ENCODE measurements at places on chromosomes 3 and 15. TPM values are rescaled to one million over a fixed set of nuclear protein-coding genes. Genes with fewer than 3 reads are reported as not detected.

DNA sequence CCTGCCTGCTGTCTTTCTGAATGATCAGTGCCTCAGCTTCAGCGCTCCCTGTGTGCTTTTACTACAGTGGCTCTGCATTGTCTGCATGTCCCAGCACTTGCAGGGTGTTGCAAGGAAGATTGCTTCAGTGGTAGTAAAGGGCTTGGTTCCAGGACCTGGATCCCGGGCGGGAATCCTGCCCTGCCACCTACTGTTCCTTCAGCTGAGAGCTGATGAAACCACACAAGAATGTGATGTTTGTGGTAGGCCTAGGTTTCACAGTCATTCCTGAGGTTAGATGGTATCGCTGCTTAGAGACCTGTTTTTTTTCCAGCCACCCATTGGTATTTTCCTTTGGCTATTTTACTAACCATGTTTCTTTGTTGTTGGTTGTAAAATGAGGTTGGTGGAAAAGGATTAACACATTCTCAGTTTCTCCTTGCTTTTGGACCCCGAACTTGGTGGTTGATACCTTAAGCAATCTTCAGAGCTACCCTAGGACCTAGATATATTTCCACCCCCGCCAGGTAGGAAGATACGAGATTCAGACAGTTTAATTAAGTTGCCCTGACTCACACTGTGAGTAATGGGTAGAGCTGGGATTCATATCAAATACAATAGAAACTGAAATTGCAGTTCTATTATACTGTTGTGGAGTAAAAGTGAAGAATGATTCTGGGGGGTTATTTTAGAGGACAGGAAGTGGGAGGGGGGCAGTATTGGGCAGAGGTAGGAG, 11.4 kb downstream of the GPR87 start:
- peak overlapping the region; percentile 88 for H3K27ac ChIP-seq
- H3K4me3 ChIP-seq: no peak overlapping the region
- DNase-seq: no peak
- peaks cover 85% of the 10 kb centered on the region for H3K4me1 ChIP-seq
- H3K36me3 ChIP-seq: peaks cover 5% of the 10 kb centered on the region
- no peaks in the 10 kb centered on the region for H3K27me3 ChIP-seq

DNA sequence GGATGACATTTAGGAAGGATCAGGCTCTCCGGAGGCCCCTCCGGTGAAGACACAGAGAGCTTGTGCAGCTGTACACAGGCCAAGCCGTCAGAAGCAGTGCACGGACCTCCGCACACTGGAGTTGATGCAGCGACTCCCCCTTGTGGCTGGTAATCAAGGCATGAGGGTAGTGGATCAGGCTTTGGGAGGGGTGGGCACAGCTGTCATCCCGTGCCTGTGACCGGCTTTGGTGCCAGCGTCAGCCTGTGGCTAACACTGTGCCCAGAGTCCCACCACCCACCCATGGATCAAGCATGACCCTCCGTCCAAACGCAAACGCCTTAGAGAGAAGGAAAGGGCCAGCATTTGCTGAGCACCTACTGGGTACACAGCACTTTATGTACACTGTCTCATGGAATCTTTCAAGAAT, 8.2 kb upstream of the GRIP2 start:
- no peak overlapping the region for H3K27ac ChIP-seq
- peaks cover 16% of the 10 kb centered on the region for H3K27me3 ChIP-seq
- no peak overlapping the region for H3K4me3 ChIP-seq
- no peak for DNase-seq
- H3K4me1 ChIP-seq: no peaks in the 10 kb centered on the region

DNA sequence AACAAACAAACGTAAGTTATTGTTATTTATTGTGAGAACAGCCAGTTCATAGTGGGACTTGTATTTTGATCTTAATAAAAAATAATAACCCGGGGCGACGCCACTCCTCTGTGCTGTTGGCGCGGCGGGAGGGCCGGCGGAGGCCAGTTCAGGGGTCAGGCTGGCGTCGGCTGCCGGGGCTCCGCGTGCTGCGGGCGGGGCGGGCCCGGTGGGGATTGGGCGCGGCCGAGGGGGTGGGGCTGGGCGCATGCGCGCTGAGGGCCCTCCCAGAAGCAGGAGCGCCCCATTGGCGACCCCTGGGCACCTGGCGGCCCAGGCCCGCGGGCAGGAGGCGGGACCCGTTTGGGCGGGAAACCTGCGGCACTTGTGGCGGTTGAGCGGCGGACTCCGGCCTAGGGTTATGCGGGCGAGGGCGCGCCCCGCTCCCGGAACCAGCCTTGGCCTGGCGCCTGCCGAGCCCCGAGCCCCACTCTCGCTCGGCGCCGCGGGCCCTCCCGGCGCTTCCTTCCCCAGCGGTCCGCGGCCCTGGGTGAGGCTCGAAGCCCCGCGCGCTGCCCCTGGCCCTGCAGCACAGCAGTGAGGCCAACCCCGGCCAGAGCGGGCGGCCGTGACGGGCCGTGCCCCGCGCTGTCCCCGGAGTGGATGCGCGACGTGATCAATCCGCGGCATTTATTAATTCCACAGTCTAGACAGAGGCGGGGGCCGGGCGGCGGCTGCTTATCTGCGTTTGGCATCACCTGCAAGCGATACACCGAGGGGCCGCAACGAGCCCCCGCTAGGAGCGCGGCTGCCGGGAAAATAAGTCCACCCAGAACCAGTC, 6.0 kb downstream of the ISL2 start:
- peaks cover 22% of the 10 kb centered on the region for H3K36me3 ChIP-seq
- no peak overlapping the region for H3K4me3 ChIP-seq
- H3K27me3 ChIP-seq: peaks cover 70% of the 10 kb centered on the region
- H3K27ac ChIP-seq: no peak overlapping the region
- DNase-seq: no peak

DNA sequence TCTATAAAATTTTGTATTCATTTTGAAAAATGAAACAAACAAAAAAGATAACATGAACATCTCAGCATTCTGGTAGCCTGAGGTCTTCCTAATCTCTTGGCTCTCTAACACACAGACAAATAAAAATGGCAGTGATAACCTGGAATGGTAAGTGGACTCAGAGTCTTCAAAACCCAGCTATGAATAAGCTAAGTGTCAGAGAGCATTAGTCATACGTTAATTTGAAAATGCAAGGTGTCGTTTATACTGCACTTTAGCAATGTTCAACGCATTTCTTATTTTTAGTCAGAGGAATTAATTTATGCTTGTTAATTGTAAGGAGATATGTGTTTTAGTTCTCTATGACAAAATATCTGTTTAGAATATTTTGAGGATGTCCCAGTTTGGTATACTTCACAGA, 294.3 kb downstream of the NEK10 start:
- H3K4me3 ChIP-seq: no peak overlapping the region
- H3K27ac ChIP-seq: no peak overlapping the region
- H3K36me3 ChIP-seq: no peaks in the 10 kb centered on the region

GRCh38 chr3:194134231-194134756, 1.7 kb upstream of the HES1 start:
- H3K36me3 ChIP-seq: no peaks in the 10 kb centered on the region
- no peak overlapping the region for H3K4me3 ChIP-seq
- peaks cover 70% of the 10 kb centered on the region for H3K27me3 ChIP-seq
- H3K4me1 ChIP-seq: peaks cover 45% of the 10 kb centered on the region
- peak; percentile 37 for DNase-seq
- H3K27ac ChIP-seq: no peak overlapping the region

DNA sequence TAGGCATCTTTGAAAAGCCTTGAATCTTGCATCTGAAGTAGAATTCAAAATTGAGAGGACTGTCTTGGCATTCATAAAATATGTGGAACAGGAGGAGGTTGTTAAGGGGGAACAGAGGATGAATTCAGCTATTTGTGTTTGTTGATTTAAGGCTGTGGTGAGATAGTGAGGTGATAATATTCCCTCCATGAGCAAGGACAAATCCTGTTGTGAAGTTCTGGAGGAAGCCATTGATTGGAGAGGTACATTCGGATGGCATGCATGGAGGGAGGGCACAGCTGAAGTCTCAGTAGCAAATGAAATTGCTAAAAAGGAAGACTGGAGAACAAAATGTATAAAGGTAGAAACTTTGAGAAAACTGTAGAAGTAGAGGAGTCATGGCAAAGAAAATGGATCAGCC, 443.8 kb downstream of the NLGN1 start:
- no peak overlapping the region for H3K4me3 ChIP-seq
- H3K27ac ChIP-seq: no peak overlapping the region
- DNase-seq: no peak
- H3K4me1 ChIP-seq: no peaks in the 10 kb centered on the region
- H3K36me3 ChIP-seq: no peaks in the 10 kb centered on the region

- H3K36me3 ChIP-seq: no peaks in the 10 kb centered on the region
- DNase-seq: no peak
- H3K4me3 ChIP-seq: no peak overlapping the region
- no peak overlapping the region for H3K27ac ChIP-seq
- H3K27me3 ChIP-seq: peaks cover 3% of the 10 kb centered on the region
- H3K4me1 ChIP-seq: no peaks in the 10 kb centered on the region
These were observed 33.9 kb upstream of the MEX3B start for GRCh38 chr15:82079736-82080135.

- no peaks in the 10 kb centered on the region for H3K27me3 ChIP-seq
- no peak overlapping the region for H3K27ac ChIP-seq
- H3K4me1 ChIP-seq: peaks cover 34% of the 10 kb centered on the region
- no peak overlapping the region for H3K4me3 ChIP-seq
- H3K36me3 ChIP-seq: peaks cover 57% of the 10 kb centered on the region
These were observed 10.8 kb downstream of the EIF2AK4 start for GRCh38 chr15:39944726-39945125.

Gene TMEM266
- not detected for total RNA-seq

Gene SERPINI2
- not detected for total RNA-seq
